ENCODE measurements at places on chromosomes 3 and 15.

GRCh38 chr15:33201491-33202231, 7.1 kb upstream of the FMN1 start:
- peak; percentile 9 for DNase-seq

DNA sequence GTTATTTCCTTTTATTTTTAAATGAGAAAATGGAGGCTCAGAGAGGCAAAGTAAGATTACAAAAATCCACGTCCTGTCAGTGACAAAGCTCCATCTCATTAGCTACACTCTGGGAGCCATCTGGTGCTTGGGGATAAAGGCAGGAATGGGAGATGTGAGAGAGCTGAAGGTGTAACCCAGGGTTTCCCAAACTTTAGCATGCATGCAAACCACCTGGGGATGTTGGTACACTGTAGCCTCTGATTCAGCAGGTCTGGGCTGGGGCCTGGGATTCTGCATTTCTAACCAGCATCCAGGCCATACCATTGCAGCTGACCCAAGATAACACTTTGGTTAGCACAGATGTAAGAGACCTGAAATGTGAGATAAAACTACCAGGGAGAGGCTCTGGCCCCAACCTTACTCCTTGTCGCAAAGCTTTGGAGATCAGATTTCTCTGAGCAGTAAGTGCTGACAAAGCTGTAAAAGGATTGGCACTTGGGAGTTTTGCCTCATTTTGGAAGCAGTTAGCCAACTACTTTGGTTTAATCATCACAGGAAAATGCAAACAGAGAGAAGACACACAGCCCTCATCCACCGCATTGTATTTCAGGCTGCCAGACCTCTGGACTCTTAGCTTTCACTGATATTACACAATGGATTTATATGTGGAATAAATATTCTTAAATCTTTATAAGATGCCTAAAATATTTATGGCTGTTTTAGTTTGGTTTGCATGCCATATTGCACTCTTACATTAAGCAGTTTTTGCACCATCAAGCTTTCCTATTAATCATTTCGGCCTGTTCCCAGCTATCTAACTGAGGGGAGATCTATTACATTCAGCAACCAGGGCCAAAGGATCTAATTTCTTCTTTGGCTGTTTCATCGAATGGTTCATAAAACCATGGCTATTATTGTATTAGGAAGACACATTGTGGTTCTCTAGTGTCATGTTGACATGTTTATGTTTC, 263.0 kb downstream of the EBLN2 start:
- DNase-seq: no peak

DNA sequence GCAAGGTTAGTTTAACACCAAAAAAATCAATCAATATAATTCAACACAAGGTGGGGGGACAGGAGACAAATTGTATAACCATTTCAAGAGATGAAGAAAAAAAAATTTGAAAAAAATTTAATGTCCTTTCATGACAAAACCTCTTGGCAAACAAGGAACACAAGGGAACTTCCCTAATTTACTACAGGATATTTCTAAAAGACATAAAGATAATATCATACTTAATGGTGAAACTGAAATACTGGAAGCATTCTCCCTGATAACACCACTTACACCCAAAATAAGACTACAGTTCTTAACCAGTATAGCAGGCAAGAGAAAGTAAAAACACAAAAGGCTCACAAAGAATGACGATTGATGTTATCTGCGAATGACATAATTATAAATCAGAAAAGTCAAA, 44.7 kb downstream of the IFT57 start:
- no peak for DNase-seq

DNA sequence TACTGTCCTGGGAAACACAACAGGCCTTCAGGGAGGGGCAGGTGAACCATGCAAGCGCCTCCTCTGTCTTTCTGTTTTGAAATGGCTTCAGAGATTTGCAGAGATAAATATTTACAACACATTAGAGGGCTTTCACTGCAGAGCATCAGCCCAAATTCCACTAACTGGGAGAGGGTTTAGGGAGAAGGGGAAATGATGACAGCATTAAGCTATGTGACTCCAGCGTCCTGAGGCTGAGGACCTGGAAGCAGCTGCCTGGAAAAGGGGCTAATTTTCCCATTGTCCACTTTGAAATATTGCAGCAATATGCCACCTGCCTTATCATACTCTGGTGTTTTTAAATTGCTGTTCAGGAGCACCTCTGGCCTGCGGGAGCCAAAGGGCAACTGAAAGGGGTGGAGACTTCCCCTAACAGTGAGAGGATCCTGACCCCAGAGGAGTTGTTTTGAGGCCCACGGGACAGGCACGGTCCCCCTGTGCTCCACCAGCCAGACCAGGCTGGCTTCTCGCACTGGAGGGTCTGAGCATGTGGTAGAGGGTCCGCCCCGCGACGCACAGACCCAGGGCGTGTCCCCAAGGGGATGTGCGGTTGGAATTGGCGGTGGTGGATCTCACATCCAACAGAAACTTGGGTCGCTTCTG, 110.6 kb downstream of the XXYLT1 start:
- DNase-seq: no peak

DNA sequence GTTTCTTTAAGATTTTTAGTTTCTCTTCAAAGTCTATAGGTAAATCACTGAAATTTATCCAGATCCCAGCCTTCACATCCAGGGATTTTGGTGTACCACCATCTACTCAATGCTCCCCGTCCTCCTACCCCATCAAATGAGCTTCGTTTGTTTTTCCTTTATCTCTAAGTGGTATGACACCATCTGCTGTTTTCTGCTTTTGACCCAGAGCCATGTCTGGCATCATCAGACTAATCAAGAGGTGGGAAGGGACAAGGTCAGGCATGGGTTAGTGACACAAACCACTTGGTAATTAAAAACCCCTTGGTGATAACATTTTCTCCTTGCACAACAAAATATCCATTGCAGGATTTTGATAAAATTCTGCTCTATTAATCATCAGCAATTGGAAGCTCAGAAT, 92.7 kb upstream of the GOLGA8J start:
- DNase-seq: no peak

- no peak for DNase-seq
Measured at GRCh38 chr3:49001155-49001554, 6.0 kb upstream of the WDR6 start.
